ENCODE measurements at places on chromosomes 3 and 15.
A peak's percentile ranks its signal among the peaks of the same experiment; 100 is the strongest.

GRCh38 chr3:78176869-78177268, 1137.0 kb downstream of the ROBO2 start:
- DNase-seq = no peak

DNA sequence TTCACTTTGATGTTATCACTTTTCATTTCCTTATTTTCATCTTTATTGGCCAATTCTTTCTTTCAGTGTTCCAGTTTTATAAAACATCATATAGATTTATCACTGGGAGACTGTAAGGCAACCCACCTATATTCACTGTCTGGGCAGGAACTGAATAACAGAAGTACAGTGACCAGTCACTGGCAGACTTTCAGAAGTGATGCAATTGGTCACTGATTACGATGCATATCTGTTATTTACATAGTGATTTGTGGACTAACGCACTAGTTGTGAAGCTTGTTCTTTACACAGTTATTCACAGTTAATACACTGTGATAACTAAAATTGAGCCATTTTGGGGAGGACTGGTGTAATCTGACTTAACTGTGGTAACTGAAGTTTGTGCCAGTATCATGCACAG, 190.2 kb upstream of the DPH6 start:
- DNase-seq = no peak

GRCh38 chr3:172061724-172062184, 22.4 kb downstream of the FNDC3B start:
- DNase-seq = no peak

- peak; percentile 1 for DNase-seq
Measured at GRCh38 chr3:34200576-34200975, 402.1 kb downstream of the PDCD6IP start.

DNA sequence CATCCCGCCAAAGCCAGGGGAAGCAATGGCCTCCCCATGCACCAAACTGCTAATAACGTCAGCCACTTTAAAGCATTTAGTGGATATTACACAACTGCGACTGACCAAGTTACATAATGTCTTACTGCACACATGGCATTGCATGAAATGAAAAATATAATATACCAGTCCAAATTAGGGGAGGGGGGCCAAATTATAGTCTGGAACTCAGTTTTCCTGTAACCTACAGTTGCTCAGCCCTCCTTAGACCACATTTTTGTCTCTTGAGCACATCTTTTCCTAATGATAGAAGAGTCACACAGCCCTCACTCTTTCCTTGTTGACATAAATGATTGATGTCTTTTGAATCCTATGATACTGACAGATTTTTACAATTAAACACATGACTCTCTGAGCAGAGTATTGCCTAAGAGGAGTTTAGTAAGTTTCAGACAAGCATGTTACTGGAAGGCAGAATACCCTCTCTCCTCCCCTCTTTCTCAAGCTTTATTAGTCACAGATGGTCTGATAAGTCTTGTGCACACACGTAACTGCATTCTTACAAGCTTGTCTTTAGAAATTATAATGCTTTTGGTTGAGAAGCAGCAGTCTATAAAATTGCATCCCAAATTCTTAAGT, 1.1 kb upstream of the PLD1 start:
- DNase-seq = no peak

- no peak for DNase-seq
Measured at GRCh38 chr3:32577174-32577573, 6.5 kb upstream of the DYNC1LI1 start.

- DNase-seq = no peak
Measured at GRCh38 chr15:35058534-35059054, 26.5 kb downstream of the NANOGP8 start.

Measured in activated CD4-positive, alpha-beta T cell treated with anti-CD3 and anti-CD28 coated beads, Interleukin-2, amount 50 U/mL, for 16 hours (primary cell).